Stimulated activated CD4-positive, alpha-beta T cell treated with anti-CD3 and anti-CD28 coated beads, Interleukin-1b, Interleukin-23, amount 100 ng/mL, for 24 hours (primary cell): ENCODE measurements at places on chromosomes 11 and 22.

DNA sequence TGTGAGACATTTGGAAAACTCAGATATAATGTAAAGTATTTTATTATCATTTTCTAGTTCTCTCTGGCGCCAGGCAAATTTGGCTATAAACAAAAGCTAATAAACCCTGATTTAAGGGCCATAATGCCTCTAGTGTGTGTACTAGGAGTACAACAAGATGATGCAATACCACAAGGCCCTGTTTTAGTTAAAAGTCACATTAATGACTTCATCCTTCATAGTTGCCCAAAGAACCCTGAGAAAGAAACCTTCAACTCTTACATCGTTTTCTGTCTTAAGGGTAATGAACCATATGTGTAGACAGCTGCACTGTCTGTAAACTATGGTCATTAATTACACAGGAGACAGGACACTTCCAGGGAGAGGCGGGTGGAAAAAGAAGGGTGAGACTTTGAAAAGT lies 538.4 kb downstream of the FAM181B start:
- DNase-seq: no peak

DNA sequence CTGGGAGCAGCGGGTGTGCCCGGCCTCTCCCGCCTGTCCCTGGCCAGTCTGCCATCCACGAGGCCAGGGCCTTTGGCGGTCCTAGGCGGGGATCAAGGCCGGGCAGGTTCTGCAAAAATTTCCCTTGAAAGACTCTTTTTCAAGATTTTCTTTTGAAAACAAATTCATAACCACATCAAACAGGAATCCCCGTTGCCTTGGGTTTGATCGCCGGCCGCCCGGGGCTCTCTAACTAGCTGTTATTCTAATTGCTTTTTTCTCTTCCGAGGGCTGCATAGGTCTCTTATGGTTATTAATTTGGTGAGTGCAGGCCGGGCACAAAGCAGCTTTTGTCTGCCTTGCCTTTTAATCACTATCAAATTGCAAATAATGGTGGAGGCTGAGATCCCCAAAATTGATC lies 42.0 kb downstream of the CDKN1C start:
- DNase-seq: no peak

DNA sequence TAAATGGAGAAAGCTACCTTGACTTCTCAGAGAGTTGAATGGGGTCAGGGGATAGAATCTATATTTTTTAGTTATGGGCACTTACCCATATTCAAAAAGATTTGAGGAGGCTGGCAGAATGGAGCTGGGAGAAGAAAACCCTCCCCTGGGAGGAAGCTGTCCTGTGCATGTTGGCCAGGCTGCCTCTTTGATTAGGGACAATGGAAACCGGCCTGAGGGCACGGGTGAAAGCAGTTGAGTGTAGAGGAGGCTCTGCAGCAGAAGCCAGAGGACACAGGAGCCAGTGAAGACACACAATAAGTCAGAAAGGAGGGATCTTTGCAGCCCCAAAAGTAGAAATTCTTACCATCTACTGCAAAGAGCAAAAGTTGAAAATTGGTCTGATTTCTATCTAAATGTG lies 66.6 kb upstream of the B3GAT1 start:
- no peak for DNase-seq

GRCh38 chr22:44143105-44143474 lies 37.6 kb upstream of the PARVG start:
- no peak for DNase-seq

DNA sequence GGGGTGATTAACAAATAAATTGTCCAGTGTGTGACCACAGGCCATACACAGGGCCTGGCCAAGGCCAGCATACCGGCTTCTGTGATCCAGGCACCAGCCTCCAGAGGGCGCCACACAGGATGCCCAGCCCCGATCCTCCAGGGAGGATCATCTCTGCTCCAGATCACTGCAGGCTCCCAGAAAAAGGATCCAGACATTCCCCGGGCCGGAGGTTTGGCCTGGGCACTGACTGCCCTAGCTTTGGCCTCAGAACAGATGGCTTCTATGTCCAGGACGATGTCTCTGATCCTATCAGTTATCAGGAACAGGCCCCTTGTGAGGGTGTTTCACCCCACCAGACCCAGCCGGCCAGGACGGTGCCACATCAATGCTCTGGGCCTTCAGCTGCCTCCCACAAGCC lies 74.5 kb upstream of the LMO1 start:
- peak; percentile 5 for DNase-seq

DNA sequence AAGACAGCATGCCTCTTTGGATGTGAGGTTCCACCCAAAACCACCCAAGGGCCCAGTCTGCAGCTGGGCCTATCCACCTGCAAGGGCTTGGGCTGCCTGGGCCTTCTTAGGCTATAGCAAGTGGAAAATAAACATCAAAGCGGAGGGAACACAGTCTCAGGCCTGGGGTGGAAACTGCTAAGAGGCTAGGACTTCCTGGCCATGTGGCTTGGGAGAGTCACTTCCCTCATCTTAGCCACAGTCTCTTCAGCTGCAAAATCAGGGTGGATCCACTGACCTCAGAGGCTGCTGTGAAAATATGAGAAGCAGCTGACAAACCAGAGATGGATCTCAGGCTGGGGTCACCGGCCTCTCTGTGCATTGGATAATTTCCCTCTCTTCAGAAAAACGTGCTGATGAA lies 30.6 kb upstream of the TFIP11 start:
- no peak for DNase-seq

DNA sequence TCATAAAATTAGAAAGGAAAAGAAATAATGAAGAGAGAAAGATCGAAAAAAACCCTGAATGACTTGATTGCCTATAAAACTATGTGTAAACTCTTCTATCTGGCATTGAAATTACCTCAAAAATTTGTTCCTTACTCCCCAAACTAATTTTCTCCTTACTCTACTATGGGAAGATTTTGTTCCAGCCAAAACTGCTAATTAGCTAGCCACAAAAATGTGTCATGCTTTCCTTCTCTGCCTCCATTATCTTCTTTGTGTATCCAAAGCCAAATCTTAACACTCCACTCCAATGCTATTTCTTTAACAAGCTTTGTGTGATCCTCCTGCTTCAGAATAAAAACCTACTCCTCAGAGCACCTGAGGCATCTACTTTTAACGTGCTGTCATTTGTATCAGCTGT lies 831.2 kb downstream of the METTL15 start:
- no peak for DNase-seq

GRCh38 chr11:1807264-1807995 lies 27.4 kb upstream of the SYT8 start:
- no peak for DNase-seq
